ENCODE measurements at places on chromosomes 16 and 17. TPM values are rescaled to one million over a fixed set of nuclear protein-coding genes. Genes with fewer than 3 reads are reported as not detected.

SLC5A10 gene
- not detected for total RNA-seq

TRAF7 gene
- total RNA-seq: 59.5 TPM

TEX14 gene
- 0.18 TPM for total RNA-seq

TSNAXIP1 gene
- 0.63 TPM for total RNA-seq

TPPP3 gene
- not detected for total RNA-seq

CD300LF gene
- total RNA-seq: not detected

AATK gene
- 0.71 TPM for total RNA-seq

TM4SF5 gene
- not detected for total RNA-seq

Data from activated CD8-positive, alpha-beta T cell treated with anti-CD3 and anti-CD28 coated beads, Interleukin-2, amount 10 ng/mL, durations not matched to agents 7 days and 5 days (primary cell).